Effector CD4-positive, alpha-beta T cell (primary cell): ENCODE measurements at places on chromosomes 16 and 17.

GRCh38 chr16:82011199-82011641 lies at the start of gene SDR42E1:
SDR42E1 (minus strand) TSS chr16:82011470; CDS start chr16:82000858, 10,612 bp downstream.
- DNase-seq, result peak; percentile 44

GRCh38 chr16:58970775-58971174 lies 236.7 kb upstream of the GOT2 start:
- no peak for DNase-seq

DNA sequence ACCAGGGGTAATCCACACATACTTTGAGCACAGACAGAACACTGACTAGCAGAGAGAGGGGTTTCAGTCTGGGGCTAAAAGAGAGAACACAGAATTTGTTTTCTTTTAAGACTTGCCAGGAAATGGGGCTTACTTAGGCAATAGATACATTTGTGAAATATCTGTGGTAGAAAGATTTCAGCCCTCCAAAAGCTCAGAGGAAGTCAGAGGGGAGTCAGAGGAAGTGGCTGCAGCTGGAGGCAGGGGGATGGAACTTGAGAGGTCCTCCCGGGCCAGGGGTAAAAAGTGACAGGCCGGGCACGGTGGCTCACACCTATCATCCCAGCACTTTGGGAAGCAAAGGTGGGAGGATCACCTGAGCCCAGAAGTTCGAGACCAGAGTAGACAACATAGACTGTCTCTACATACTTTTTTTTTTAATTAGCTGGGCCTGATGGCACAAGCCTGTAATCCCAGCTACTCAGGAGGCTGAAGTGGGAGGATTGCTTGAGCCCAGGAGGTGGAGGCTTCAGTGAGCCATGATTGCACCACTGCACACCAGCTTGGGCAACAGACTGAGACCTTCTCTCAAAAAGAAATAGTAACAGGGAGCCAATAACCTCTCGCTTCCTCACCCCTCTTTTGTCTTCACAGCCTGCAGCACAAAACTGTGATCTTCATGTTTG lies 49.9 kb downstream of the NLRC5 start:
- DNase-seq, result no peak

- no peak for DNase-seq
Observed at GRCh38 chr17:9009737-9010136, 11.6 kb upstream of the NTN1 start.

DNA sequence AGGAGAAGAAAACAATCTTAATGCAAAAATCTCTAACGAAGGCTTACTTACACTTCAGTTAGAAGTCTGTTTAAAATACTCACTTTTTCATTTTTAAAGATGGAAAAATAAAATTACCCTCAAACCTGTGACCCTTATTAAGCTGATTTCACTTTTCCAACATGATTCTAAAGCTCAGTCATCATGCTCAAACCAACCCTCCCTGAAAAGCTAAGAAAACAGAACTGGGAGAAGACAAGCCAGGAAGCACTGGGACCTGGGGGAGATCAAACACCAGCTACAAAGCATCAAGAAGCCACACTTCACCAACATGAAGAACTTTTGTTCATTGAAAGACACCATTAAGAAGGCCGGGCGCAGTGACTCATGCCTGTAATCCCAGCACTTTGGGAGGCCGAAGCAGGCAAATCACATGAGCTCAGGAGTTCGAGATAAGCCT lies 88.8 kb downstream of the LITAF start:
- DNase-seq, result no peak

GRCh38 chr17:63531022-63531965 lies 8.1 kb downstream of the KCNH6 start:
- no peak for DNase-seq

GRCh38 chr17:39636927-39637736 lies at the start of gene STARD3:
STARD3 (plus strand) TSS chr17:39637144; CDS start chr17:39653532, 16,388 bp downstream.
- peak; percentile 87 for DNase-seq
